RPMI7951 (cell line): ENCODE measurements at places on chromosomes 12 and 14. TPM values are rescaled to one million over a fixed set of nuclear protein-coding genes. Genes with fewer than 3 reads are reported as not detected.

The RNASE1 gene
- 1.1 and 2.2 TPM in 2 replicates for total RNA-seq

The LRRIQ1 gene
- total RNA-seq, result 0.12 and 0.39 TPM in 2 replicates

The ITGA7 gene
- total RNA-seq, result 11.4 and 15.1 TPM in 2 replicates

The GALNT16 gene
- 0.10 and 0.12 TPM in 2 replicates for total RNA-seq

The FAIM2 gene
- total RNA-seq, result 0.98 and 1.2 TPM in 2 replicates

The RNASE3 gene
- total RNA-seq, result not detected in 2 replicates

The IQSEC3 gene
- not detected in 2 replicates for total RNA-seq

The CAPZA3 gene
- not detected in 2 replicates for total RNA-seq

The NOVA1 gene
- not detected in 2 replicates for total RNA-seq

The AGAP2 gene
- total RNA-seq, result 0.20 and 0.72 TPM in 2 replicates

The CSRNP2 gene
- total RNA-seq, result 9.4 and 10.0 TPM in 2 replicates

The LALBA gene
- not detected in 2 replicates for total RNA-seq

The HCAR3 gene
- not detected in 2 replicates for total RNA-seq

The TBPL2 gene
- total RNA-seq, result not detected in 2 replicates

The CMKLR1 gene
- total RNA-seq, result 34.5 and 43.6 TPM in 2 replicates

The HSPA2 gene
- 10.0 and 11.2 TPM in 2 replicates for total RNA-seq

The PRB2 gene
- not detected in 2 replicates for total RNA-seq

The TROAP gene
- 49.3 and 59.5 TPM in 2 replicates for total RNA-seq

The POTEG gene
- 0.29 TPM in 1 of 2 replicates, not detected in the other for total RNA-seq

The STAT2 gene
- total RNA-seq, result 56.0 and 65.0 TPM in 2 replicates

The PA2G4 gene
- 184 and 190 TPM in 2 replicates for total RNA-seq

The ATP2B1 gene
- total RNA-seq, result 91.2 and 97.9 TPM in 2 replicates

The KRT71 gene
- total RNA-seq, result not detected in 2 replicates

The SERPINA12 gene
- total RNA-seq, result not detected in 2 replicates

The HELB gene
- total RNA-seq, result 2.4 and 2.6 TPM in 2 replicates

The ZNF641 gene
- total RNA-seq, result 3.5 and 4.7 TPM in 2 replicates

The LMNTD1 gene
- not detected in 2 replicates for total RNA-seq

The RNASE7 gene
- total RNA-seq, result not detected in 2 replicates

The FIGNL2 gene
- total RNA-seq, result not detected in 2 replicates

The CDH24 gene
- total RNA-seq, result 6.7 and 8.3 TPM in 2 replicates

The A2M gene
- 29.7 and 35.4 TPM in 2 replicates for total RNA-seq

The KRT78 gene
- 0.20 and 0.36 TPM in 2 replicates for total RNA-seq

The FOXA1 gene
- total RNA-seq, result not detected in 2 replicates

The RNASE2 gene
- not detected in 2 replicates for total RNA-seq

The CFAP54 gene
- total RNA-seq, result 0.48 and 0.68 TPM in 2 replicates

The SNAPC1 gene
- total RNA-seq, result 30.6 and 37.4 TPM in 2 replicates

The ITPR2 gene
- 9.6 and 10.1 TPM in 2 replicates for total RNA-seq

The ANO2 gene
- total RNA-seq, result 2.1 and 2.9 TPM in 2 replicates

The SMIM41 gene
- total RNA-seq, result not detected in 2 replicates

The PDE6H gene
- not detected in 2 replicates for total RNA-seq

The OR11H6 gene
- total RNA-seq, result not detected in 2 replicates

The GPRC5D gene
- not detected in 2 replicates for total RNA-seq

The MPHOSPH9 gene
- total RNA-seq, result 62.4 and 66.7 TPM in 2 replicates

The PPM1H gene
- total RNA-seq, result 0.10 and 1.1 TPM in 2 replicates

The GALNT4 gene
- 5.3 and 6.9 TPM in 2 replicates for total RNA-seq

The SIX1 gene
- total RNA-seq, result 6.7 and 7.7 TPM in 2 replicates

The C12orf42 gene
- total RNA-seq, result not detected in 2 replicates

The FSCB gene
- total RNA-seq, result not detected in 2 replicates

The ADAMTS20 gene
- total RNA-seq, result not detected in 2 replicates

The B3GNT4 gene
- total RNA-seq, result not detected in 2 replicates

The EMP1 gene
- 71.3 and 120 TPM in 2 replicates for total RNA-seq

The ETNK1 gene
- 18.5 and 21.0 TPM in 2 replicates for total RNA-seq
